ENCODE measurements at places on chromosomes 3 and 15.

DNA sequence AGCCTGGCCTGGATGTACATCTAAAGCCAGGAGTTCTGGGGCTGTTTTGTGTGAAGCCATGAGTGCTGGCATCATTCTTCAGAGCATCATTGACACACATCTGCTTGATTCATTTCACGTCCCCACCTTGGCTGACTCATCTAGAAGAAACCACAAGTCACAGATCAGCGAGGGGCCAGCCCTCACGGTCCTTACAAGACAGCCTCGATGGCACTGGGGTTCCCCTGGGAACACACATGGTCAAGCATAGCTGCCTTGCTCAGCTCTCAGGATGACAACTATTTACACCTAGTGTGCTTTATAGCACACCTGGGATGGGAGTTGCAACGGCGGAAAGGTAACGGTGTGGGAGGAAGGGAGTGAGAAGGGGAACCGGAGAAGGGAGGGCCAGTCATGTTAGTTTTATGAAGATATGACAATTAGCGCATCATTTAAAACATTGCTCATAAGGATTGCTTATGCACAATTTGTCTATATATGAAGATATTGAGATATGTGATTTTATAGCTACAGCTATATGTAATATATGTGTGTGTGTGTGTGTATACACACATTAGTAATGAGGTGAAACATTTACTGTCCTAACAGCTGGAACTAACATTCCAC lies 227.1 kb downstream of the RPLP1 start:
- no peak for DNase-seq

GRCh38 chr3:184355261-184356040 lies 6.0 kb downstream of the CLCN2 start:
- no peak for DNase-seq

GRCh38 chr15:39172380-39173281 lies 408.2 kb upstream of the THBS1 start:
- DNase-seq: no peak

DNA sequence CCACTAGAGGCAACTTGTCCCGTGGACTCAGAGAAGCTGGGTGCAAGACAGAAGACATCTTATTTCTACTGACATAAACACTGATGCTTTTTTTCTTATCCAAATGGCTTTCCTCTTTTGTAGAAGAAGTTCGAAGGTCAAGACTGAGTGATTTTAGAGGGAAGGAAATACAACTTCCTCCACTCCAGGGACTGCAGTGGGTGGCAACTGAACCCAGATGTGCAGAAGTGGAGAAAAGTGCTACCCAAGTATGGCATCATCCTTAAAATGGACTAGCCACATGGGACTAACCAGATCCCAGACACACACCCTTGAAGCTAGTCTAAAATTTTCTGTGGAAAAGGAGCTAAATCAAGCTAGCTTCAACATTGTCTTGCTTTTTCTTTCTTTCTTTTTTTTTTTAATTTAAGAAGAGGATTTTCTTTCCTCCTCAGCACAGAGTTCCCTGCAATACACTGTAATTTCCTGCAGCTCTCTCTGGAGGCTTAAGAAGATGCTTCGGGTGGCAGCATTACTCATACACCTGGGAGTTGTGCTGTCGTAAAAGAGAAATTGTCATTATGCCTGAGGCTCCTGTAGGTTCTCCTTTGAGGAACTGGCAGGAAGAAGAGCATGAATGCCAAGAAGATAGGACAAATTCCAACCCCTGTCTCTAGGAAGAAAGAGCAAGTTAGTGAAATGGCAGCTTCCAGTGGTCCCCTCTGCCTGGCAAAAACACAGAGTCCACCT lies 3.8 kb upstream of the FRMD4B start:
- DNase-seq: no peak

GRCh38 chr3:176514297-176514696 lies 683.0 kb downstream of the TBL1XR1 start:
- no peak for DNase-seq

- peak; percentile 61 for DNase-seq
These were observed 1.2 kb downstream of the PHLDB2 start for GRCh38 chr3:111859974-111860859.

GRCh38 chr3:54312156-54312899 lies 190.0 kb downstream of the CACNA2D3 start:
- DNase-seq: no peak

DNA sequence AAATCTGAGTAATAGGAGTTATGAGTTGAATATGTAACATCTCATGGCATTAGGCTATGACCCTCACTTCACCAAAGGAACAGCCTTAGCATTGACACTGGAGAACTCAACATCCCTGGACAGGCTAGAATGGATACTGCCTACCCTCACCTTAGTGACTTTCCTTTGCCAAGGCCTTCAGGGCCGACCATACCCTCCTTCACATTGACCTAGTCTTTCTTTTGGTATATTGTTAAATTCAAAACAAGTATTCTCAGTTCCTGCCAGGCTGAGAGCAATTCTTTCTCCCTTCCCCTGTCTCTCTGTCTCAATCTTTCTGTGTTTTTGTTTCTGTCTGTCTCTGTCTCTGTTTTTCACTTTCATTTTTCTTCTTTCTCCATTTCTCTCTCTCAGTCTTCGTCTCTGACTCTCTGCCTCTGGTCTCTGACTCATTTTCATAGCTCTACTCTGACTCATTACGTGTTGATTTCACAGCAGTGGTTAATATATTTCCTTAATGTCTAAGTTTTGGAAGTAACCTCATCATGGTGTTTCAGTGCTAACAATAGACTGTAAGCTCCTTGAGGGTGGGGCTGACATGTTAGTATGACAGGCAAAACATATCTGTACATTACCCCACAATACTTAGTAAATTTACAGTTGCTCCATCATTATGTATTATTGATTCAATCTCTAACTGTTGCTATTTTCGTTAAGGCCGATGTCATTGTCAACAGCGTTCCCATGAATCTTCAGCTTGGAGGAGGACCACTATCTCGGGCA lies 32.5 kb downstream of the PARP15 start:
- no peak for DNase-seq

GRCh38 chr15:75454471-75455378 lies 3.2 kb upstream of the SIN3A start:
- no peak for DNase-seq

GRCh38 chr15:51004103-51004551 lies 90.6 kb downstream of the TNFAIP8L3 start:
- DNase-seq: no peak

GRCh38 chr3:183527428-183528379 lies 27.8 kb downstream of the KLHL6 start:
- no peak for DNase-seq

DNA sequence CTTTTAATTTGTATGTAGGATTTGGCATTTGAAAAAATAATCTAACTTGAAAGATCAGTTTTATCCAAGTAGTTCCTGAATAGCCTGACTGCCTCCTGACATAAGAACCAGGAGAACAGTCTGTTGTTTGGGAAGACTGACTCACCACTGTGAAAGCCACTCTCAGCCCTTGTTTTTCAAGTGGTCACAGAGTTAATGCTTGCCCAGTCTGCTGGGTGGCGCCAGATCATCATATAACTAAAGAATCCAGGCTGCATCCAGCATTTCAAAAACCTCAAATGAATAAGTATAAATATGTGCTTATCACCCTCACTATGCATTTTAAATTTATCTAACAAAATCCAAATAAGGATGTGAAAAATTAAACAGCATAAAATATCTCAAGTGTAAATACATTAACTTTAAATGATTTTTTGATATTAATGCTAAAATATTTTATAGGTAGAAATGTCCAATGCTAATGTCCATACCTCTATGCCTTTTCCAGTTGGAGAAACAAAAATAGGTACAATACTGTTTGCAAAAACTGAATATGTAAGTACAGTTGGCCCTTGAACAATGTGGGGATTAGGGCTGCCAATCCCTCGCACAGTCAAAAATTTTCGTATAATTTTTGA lies 26.9 kb upstream of the ZBBX start:
- DNase-seq: peak; percentile 28

GRCh38 chr15:101808201-101808600 lies 3.8 kb upstream of the OR4F15 start:
- DNase-seq: no peak

- DNase-seq: no peak
These were observed 29.5 kb upstream of the ZNF710 start for GRCh38 chr15:89971592-89971997.

GRCh38 chr15:92833106-92833433 lies 67.1 kb upstream of the CHD2 start:
- no peak for DNase-seq

DNA sequence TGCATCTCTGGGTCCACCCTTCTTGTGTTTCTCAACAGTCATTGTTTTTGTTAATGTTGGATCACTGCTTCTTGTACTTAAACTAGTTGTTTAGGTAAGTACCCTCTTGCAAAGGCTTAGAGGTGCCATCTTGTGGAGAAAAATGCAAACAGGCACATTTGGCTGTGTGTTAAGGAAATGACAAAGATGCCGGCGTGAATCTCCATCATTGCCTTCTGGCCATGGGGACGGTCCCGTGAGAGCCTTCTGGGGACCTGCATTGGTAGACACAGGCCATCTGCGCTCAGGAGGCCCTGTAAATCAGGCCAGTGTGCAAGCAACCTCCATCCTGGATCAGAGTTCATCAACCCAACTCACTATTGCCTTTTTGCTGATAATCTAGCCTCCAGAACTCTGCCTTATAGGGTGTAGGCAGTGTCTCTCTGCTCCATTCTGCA lies 158.6 kb upstream of the NR2E3 start:
- no peak for DNase-seq

GRCh38 chr3:95705786-95706418 lies 1108.5 kb upstream of the EPHA6 start:
- DNase-seq: no peak

DNA sequence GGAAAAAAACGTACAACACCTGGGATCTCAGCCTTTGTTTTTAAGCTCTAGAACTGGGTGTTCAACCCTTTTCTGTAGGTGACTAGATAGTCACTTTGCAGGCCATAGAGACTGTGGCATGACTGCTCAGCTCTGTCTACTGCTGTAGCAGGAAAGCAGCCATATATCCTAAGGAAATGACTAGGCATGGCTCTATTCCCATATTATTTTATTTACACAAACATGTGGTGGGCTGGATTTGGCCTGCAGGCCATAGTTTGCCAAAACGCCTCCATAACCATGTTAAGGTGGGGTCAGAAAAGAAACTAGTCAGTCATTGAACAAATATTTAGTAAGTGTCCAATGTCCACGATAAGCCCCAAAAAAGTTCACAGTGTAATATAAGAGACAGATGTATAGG lies 452.5 kb downstream of the MCTP2 start:
- no peak for DNase-seq

GRCh38 chr3:74393426-74393825 lies 221.0 kb downstream of the CNTN3 start:
- no peak for DNase-seq

- DNase-seq: no peak
These were observed 203.7 kb downstream of the ABHD5 start for GRCh38 chr3:43894176-43895049.

DNA sequence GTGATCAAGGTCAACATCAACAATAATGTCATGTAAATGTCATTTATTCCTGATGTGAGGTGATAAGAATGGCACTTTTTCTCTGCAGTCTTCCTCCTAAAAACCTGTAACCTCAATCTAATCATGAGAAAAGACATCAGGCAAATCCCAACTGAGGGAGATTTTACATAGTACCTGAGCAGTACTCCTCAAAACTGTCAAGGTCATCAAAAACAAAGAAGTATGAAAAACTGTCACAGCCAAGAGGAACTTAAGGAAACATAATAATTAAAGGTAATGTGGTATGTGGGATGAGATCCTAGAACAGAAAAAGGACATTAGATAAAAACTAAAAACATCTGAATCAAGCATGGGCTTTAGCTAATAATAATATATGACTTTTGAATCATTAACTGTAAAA lies 140.9 kb upstream of the GRM7 start:
- no peak for DNase-seq

DNA sequence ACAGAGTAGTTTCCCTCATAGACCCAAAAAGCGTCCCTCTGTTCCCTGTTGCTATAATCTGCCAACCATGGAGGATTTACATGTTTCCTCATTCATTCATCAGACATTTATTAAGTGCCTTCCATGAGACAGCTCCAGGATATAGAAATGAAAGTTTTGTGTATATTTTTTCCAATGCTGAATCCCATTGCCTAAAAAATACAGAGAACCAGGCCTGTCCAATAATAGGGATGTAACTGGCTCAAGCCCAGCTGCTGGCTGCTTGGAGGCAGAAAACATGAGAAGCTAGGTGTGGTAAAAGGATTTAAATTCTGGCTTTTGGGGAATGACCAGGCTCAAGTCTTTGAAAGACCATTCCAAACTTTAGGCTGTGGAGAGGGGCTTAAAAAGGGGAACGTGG lies 41.5 kb downstream of the RARB start:
- no peak for DNase-seq

DNA sequence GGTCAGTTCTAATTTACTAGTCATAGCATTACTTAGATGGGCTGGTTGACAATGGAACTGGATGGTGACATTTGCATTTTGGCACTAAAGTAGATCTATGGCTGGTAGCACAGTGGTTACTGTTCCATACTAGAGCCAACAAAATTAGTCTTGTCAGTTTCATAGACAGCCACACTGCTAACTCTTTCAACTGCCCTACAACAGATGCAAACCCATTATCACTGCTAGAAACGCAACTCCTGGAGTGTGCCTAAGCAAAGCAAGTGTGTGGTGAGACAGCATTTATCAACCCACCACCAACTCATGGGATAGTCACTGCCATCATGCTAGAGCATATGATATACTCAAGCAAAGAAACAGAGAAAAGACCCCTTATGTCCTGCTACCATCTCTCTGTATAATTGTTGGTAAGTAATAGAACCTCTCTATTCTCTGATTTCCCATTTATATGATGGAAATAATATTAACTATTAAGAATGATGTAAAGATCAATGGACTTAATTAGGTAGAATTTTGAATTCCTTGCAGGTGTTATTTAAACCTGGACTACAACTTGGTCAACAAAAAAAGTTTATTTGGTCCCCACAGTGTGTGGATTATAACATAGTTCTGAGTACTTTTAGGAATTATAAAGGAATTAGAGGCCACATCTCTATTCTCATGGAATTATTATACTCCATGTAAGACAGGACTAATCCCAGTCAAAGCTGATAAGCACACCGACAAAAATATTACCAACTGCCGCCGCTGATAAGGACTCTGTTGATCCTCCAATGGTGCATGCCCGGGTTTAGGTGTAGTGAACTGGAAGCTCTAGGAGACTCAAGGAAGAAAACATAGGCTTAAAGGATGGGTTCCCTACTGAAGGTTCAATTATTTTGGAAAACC lies 19.9 kb upstream of the ABHD5 start:
- DNase-seq: no peak

GRCh38 chr3:184284696-184285095 lies 8.9 kb downstream of the ECE2 start:
- peak; percentile 68 for DNase-seq

DNA sequence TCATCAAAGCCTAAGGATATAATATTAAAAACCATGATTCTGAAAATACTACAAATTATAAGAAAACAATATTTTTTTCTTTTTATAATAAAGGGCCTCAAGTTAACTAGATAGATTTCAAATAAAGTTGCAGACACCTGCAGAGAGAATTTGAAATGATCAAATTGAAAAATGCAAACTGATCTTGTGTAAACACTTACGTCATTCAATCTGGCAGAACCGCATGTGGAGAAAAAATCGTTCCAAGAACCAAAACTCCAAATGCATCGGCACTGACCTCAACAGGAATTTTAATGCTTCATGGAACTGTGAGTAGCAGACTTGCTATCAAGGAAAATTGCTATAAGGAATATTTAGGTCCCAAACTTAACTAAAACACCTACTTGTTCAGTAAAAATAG lies 17.2 kb downstream of the CPA3 start:
- no peak for DNase-seq

Data from NCI-H1417 treated with DMSO at 0.1 percent for 48 hours (cell line).